ENCODE measurements at places on chromosomes 11 and 22.

GRCh38 chr11:111814106-111814505 is 47.9 kb upstream of the PPP2R1B start:
- no peaks in the 10 kb centered on the region for H3K27me3 ChIP-seq
- no peak for DNase-seq
- H3K4me1 ChIP-seq: no peaks in the 10 kb centered on the region
- no peaks in the 10 kb centered on the region for H3K36me3 ChIP-seq
- no peak overlapping the region for H3K4me3 ChIP-seq
- H3K27ac ChIP-seq: no peak overlapping the region

DNA sequence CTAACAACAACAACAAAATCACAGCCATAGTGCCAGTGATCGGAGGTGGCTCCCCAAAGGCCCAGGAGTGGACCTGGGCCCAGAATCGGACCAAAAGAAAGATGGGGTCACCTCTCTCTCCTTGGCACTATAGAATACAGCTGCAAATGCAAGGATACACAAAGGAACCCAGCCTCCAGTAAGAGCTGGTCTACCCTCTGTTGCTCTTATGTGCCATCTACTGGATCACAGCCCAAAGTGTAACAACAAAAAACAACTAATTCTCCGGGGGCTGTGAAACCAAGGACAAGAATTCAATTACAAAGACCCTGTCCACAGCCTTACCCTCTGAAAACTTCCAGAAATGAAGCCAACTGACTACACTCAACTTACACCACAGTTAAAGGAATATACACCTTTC is 21.6 kb downstream of the OR8G5 start:
- DNase-seq: no peak
- no peaks in the 10 kb centered on the region for H3K4me1 ChIP-seq
- H3K27ac ChIP-seq: no peak overlapping the region
- no peak overlapping the region for H3K4me3 ChIP-seq

DNA sequence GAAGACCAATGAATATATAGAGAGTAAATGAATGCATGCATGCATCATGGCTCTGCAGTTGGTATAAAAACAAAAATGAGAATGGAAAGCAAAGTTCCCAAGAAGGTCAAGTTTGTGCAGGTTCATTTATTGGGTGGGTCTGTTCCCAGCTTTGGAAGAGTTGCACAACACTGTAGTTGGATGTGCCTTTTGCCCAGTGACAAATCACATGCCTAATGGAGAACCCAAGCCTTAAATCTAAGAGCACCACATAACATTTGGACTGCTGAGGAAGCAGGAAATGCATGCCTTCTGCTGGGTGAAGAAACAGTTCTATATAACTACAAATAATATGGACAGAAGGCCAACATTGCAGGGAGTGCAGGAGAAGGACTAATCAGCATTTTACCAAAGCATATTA is 30.6 kb downstream of the PRCP start:
- H3K36me3 ChIP-seq: no peaks in the 10 kb centered on the region
- no peaks in the 10 kb centered on the region for H3K4me1 ChIP-seq
- no peak overlapping the region for H3K27ac ChIP-seq
- no peaks in the 10 kb centered on the region for H3K27me3 ChIP-seq

- H3K36me3 ChIP-seq: no peaks in the 10 kb centered on the region
- no peak overlapping the region for H3K4me3 ChIP-seq
- no peak for DNase-seq
- no peaks in the 10 kb centered on the region for H3K27me3 ChIP-seq
Observed at GRCh38 chr11:12200279-12200990, 90.0 kb downstream of the MICAL2 start.

- no peak for DNase-seq
- no peaks in the 10 kb centered on the region for H3K27me3 ChIP-seq
- H3K4me3 ChIP-seq: no peak overlapping the region
- no peaks in the 10 kb centered on the region for H3K4me1 ChIP-seq
- no peaks in the 10 kb centered on the region for H3K36me3 ChIP-seq
Observed at GRCh38 chr11:41382927-41383326, 76.5 kb downstream of the LRRC4C start.

DNA sequence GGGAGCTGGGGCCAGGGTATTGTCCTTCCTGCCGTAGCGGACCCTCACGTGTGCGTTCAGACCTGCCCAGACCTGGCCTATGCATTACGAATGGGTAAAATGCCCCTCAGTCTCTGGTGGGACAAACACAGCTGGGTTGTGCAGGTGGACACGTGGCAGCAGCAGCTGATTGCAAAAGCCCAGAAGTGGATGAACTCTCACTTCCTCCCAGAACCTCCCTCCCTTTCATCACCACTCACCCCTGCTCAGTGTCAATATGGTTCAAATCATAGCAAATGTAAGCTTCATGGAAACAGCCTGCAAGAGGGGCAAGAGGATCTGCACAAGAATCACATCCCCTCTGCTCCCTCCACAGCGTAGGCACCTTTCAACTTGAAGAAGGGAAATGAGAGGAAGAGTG is 352.1 kb downstream of the OPCML start:
- H3K27ac ChIP-seq: no peak overlapping the region
- H3K4me1 ChIP-seq: no peaks in the 10 kb centered on the region
- no peaks in the 10 kb centered on the region for H3K36me3 ChIP-seq
- H3K27me3 ChIP-seq: no peaks in the 10 kb centered on the region
- no peak for DNase-seq

- H3K4me1 ChIP-seq: no peaks in the 10 kb centered on the region
- H3K4me3 ChIP-seq: no peak overlapping the region
Observed at GRCh38 chr11:79794057-79794456, 353.2 kb upstream of the TENM4 start.

DNA sequence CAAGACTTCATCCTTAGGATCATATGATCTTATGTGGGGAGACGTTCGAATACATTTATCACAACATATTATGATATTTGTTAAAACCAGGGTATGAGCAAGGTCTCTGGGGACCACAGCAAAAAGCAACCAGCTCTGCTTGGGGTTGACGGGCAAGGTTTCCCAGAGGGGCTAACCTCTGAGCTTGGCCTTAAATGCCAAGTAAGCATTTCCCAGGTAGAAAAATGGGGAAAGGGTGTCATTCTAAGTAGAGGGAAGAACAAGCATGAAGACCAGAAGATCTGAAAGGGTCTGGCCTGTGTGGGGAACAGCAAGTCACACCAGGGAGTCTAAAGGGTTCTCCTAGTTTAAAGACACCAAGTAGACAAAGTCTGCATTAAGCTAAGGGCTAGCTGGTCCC is 24.1 kb downstream of the CLMP start:
- no peaks in the 10 kb centered on the region for H3K4me1 ChIP-seq
- no peak overlapping the region for H3K27ac ChIP-seq
- H3K36me3 ChIP-seq: no peaks in the 10 kb centered on the region
- no peak for DNase-seq
- no peak overlapping the region for H3K4me3 ChIP-seq

- no peak for DNase-seq
- H3K4me1 ChIP-seq: no peaks in the 10 kb centered on the region
- no peaks in the 10 kb centered on the region for H3K27me3 ChIP-seq
- no peak overlapping the region for H3K4me3 ChIP-seq
- no peaks in the 10 kb centered on the region for H3K36me3 ChIP-seq
- no peak overlapping the region for H3K27ac ChIP-seq
Observed at GRCh38 chr11:75263944-75264349, 23.4 kb downstream of the TPBGL start.

DNA sequence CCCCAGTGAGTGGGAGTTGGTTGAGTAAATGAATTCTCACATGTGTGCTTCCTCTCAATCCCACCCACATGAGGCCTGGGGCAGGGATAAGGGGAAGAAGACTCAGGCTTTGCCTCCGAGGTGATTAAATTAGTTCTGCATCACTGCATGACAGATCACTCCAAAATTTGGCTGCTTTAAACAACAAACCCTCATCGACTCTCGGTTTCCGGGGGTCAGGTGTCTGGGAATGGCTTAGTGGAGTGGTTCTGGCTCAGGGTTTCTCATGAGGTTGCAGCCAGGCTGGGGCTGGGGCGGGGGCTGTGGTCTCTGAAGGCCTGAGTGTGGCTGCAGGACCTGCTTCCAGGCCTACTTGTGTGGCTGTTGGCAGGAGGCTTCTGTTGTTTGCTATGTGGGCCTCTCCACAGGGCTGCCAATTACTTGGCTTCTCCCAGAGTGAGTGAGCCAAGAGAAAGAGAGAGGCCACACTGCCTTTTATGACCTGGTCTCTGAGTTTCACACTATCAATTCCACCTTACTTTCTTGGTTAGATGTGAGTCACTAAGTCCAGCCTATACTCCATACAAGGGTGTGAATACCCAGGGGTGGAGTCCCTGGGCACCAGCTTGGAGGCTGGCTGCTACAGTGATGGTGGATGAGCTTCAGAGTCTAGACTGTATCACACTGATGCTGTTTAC is 15.9 kb downstream of the MOGAT2 start:
- no peak overlapping the region for H3K27ac ChIP-seq
- no peaks in the 10 kb centered on the region for H3K36me3 ChIP-seq
- H3K4me1 ChIP-seq: no peaks in the 10 kb centered on the region

DNA sequence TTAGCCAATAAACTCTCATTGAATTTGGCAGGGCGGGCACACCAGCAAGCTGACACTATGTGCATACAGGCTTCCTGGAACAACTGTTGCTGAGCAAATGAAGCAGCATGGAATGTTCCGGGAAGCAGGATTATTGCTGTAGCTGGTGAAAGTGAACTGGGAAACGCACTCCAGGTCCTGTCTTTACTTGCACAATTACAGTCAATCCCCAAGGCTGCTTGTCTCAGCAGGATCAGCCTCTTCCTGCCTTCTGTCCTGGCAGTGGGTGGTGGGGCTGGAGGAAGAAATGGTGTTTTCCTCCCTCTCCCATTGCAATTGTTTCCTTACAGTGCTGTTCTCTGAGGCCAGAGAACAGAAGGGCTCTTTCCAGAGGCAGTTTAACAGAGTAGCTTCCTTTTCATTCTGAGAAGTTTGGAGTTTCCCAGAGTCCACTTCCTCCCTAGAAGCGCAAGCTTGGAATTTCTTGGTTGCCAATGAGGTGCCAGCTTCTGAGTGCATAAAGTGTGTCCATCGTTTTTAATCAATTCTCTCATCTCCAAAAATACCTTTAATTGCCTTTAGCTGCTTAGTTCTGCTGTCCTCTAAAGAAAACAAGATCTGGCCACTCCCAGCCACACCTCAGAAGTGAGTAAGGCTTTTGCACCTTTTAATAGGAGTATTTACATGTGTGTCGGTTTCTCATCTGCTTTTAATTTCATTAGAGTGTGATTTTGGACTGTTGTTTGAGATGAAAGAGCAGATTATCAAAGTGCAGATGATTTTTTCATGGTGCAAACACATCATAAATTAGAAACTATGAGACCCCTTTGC is 19.9 kb downstream of the CD44 start:
- 0 out of 2 replicates have a peak, but pooled peaks cover 2% of the 10 kb centered on the region for H3K36me3 ChIP-seq
- H3K4me1 ChIP-seq: peaks cover 87% of the 10 kb centered on the region
- H3K4me3 ChIP-seq: no peak overlapping the region
- H3K27me3 ChIP-seq: no peaks in the 10 kb centered on the region
- peak overlapping the region; percentile 34 for H3K27ac ChIP-seq
- DNase-seq: no peak

GRCh38 chr11:65640483-65641296 is 2.8 kb downstream of the SIPA1 start:
- H3K36me3 ChIP-seq: peaks cover 21% of the 10 kb centered on the region
- peaks cover 64% of the 10 kb centered on the region for H3K4me1 ChIP-seq
- no peak for DNase-seq
- H3K4me3 ChIP-seq: no peak overlapping the region

- no peak for DNase-seq
- H3K27me3 ChIP-seq: peaks cover 29% of the 10 kb centered on the region
- H3K27ac ChIP-seq: no peak overlapping the region
- no peaks in the 10 kb centered on the region for H3K36me3 ChIP-seq
Observed at GRCh38 chr11:63240098-63240497, 3.3 kb downstream of the SLC22A25 start.

DNA sequence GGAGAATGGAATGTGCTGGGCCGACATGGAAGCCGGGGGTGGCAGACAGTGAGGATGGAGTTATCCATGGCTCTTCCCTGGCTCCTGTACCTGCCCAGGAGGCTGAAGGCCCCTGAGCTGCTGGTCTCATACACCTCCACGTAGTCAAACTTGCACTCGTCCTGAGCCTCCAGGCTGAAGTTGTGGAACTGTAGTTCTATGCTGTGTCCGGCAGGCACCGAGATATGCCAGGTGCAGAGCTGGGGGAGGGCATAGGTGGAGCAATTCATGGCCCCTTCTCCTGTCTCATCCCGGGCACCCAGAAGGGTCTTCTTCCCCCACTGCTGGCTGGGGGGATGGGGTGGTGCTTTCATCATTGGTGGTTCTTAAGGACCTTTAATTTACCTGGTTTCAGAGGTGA is 2.8 kb downstream of the MFRP start:
- no peaks in the 10 kb centered on the region for H3K4me1 ChIP-seq
- DNase-seq: no peak
- H3K4me3 ChIP-seq: no peak overlapping the region
- H3K27ac ChIP-seq: no peak overlapping the region
- H3K36me3 ChIP-seq: no peaks in the 10 kb centered on the region

- peaks cover 9% of the 10 kb centered on the region for H3K36me3 ChIP-seq
- H3K4me3 ChIP-seq: no peak overlapping the region
- no peak overlapping the region for H3K27ac ChIP-seq
Observed at GRCh38 chr22:17824457-17824856, 50.2 kb upstream of the BID start.

- no peak overlapping the region for H3K27ac ChIP-seq
- no peak for DNase-seq
- no peaks in the 10 kb centered on the region for H3K4me1 ChIP-seq
- H3K4me3 ChIP-seq: no peak overlapping the region
- no peaks in the 10 kb centered on the region for H3K27me3 ChIP-seq
- H3K36me3 ChIP-seq: no peaks in the 10 kb centered on the region
Observed at GRCh38 chr11:38296211-38296776, 1698.3 kb upstream of the RAG2 start.

DNA sequence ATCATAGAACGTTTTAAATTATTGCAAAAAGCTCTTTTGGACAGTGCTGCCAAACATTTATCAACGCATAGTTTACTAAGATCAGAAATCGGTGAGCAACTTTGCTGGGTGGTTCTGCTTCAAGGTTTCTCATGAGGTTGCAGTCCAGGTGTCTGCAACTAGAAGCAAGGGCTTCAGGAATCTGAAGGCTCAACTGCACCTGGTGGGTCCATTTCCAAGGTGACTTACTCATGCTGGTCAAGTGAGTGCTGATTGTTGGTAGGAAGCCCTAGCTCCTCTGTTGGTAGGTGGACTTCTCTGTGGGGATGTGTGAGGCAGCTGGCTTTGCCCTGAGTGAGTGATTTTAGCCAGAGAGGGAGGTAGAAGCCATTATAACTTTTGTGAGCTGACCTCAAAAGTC is 22.5 kb downstream of the ARHGEF12 start:
- no peak overlapping the region for H3K4me3 ChIP-seq
- no peaks in the 10 kb centered on the region for H3K27me3 ChIP-seq
- no peak overlapping the region for H3K27ac ChIP-seq
- H3K4me1 ChIP-seq: peaks cover 6% of the 10 kb centered on the region
- no peaks in the 10 kb centered on the region for H3K36me3 ChIP-seq

- no peak overlapping the region for H3K4me3 ChIP-seq
- DNase-seq: no peak
- H3K4me1 ChIP-seq: peaks cover 8% of the 10 kb centered on the region
- H3K36me3 ChIP-seq: peaks cover 2% of the 10 kb centered on the region
Observed at GRCh38 chr11:112231952-112232351, 5.7 kb downstream of the PTS start.

- no peak overlapping the region for H3K27ac ChIP-seq
- H3K4me1 ChIP-seq: peaks cover 50% of the 10 kb centered on the region
- no peak overlapping the region for H3K4me3 ChIP-seq
- H3K27me3 ChIP-seq: no peaks in the 10 kb centered on the region
Observed at GRCh38 chr11:120340529-120340928, 4.3 kb downstream of the ARHGEF12 start.

Data from HCT116 (cell line).